ENCODE measurements at places on chromosomes 1 and 21.

- no peak for DNase-seq
Observed at GRCh38 chr1:29284286-29284960, 48.1 kb downstream of the PTPRU start.

GRCh38 chr1:35533586-35533985 is 23.6 kb downstream of the KIAA0319L start:
- no peak for DNase-seq

DNA sequence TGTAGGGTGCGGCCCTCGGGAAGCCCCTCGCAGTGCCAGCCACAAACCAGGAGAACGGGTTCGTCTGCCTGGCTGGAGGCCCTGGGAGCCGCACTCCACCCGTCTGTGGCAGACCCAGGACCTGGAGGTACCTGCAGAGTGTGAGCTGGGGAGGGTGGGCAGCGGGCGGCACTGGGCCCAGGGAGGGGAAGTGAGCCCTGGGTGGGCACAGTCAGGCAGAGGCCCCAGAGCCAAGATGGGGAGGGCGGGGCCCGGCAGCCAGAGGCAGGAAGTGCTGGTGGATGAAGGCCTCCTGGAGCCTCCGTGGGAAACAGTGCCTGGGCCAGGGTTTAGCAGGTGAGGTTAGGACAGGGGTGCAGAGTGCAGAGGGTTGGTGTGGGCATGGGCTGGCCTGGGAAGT is 4.0 kb upstream of the PEX10 start:
- DNase-seq, result peak; percentile 46

DNA sequence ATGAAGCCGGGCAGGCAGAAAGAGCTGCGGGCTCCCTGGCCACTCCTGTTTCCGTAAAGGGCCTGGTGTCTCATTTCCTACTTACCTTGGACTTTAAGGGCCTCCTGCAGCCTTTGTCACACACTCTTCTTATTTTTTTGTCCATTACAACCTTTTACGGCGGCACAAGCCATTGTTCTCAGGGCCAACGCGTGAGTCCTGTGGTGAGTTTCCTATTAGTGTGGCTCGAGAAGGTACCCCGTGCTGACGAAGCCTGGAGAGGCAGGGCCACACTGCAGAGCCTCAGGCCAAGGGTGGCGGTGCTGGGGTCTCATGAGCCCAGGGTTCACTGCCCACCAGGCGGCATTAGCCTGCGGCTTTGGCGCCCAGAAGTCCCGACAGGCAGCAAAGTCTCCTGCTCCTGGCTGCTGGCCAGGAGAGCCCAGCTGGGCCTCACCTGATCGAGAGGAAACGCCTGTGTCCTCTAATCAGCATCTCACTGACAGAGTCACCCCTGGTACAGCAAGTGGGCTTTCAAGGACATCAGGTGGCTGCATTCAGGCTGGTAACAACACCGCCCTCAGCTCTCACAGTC is 62.0 kb downstream of the SIK1 start:
- no peak for DNase-seq

GRCh38 chr1:67158401-67158800 is 7.9 kb upstream of the IL23R start:
- DNase-seq, result no peak

DNA sequence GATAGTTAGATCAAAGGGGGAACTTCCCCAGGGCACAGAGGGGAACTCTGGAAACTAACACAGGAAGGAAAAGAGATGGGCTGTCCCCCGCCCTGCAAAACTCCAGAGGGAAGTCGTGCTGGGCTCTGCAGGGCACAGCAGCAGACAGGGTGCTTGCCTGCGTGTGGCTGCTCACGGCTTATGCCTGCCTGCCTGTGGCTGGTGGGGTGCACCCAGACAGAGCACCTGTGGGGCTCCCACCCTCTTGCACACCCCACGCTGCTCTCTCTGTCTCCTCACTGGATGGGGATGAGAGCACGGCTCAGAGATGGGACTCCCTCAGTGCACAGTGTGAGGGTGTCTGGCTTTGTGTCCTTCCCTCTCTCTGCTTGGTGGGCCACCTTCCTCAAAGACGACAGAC is 13.5 kb upstream of the ETV3L start:
- DNase-seq, result no peak

- no peak for DNase-seq
Observed at GRCh38 chr1:213969958-213970555, 17.7 kb upstream of the PROX1 start.

DNA sequence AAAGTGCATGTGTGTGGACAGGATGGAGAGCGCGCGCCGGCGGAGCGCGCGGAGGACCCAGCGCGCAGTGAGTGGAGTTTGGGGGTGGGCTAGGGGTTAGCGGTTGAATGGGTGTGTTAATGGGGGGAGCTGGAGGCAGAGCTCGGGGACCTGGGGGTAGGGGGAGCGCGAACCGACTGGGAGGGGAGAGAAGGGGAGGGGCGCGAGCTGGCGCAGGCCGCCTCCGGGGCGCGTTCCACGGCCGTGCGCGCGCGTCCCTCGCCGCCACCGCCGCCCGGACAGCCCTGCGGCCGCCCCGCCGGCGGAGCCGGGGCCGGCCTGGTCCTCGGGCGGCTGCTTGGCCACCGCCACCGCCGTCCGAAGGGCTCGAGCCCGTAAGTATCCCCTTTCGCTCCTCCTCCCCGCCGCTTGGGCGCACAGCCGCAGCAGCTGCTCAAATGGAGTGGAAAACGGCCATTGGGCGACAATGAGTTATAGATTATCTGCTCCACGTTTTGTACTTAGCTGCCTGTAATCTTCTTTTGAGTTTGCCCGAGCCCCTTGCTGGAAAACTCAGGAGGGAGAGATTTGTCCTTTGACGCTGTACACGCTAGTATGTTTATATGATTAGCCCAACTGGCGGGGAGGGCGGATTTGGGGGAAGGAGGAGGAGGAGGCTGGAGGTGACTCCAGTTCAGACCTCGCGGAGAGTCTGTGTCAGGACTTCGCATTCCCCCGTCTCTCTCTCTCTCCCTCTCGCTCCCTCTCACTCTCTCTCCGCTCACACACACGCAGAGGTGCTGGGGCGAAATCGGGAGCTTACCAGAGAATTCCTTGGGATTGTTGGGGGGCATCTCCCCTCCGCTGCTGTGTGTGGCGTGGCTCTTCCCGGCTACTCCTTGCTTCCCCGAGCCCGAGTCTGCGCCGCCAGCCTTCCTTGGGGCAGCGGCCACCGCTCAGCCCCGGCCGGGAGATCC is at the start of gene ADGRL2:
Gene ADGRL2, plus strand, starts transcription at position 240 of the 956 bp plus-strand sequence. CDS start 36,051 bp downstream, outside the sequence.
- peak; percentile 30 for DNase-seq

DNA sequence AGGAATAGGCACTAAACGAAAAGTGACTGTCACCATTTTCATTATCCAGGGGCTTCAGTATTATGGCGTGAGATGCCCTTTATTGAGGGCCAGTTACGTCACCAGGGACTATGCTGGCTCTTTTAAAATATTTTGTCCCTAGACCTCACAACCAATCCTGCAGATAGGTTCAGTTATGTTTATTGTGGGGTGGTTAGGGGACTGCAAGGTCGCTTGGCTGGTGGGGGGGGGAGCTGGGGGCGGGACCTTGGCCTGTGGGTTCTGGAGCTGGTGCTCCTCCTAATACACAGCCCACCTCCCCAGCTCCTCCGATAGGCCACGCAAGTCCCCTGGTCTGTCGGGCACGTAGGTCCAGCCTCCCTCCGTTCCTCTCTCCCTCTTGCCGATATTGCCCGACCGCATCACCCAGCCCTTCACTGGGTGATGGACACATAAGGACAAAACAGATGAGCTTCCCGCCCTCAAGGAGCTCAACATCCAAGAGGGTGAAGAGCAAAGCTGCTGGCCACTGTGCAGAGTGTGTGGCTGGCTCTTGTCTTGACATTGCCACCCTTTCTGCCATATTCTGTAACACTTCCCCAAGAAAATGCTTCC is 271.8 kb downstream of the MATN1 start:
- no peak for DNase-seq

GRCh38 chr1:22761821-22762220 is 51.2 kb downstream of the EPHB2 start:
- no peak for DNase-seq

- DNase-seq, result no peak
Observed at GRCh38 chr1:97074771-97075170, 353.2 kb downstream of the PTBP2 start.

- no peak for DNase-seq
Observed at GRCh38 chr1:14487671-14488070, 110.8 kb upstream of the KAZN start.

DNA sequence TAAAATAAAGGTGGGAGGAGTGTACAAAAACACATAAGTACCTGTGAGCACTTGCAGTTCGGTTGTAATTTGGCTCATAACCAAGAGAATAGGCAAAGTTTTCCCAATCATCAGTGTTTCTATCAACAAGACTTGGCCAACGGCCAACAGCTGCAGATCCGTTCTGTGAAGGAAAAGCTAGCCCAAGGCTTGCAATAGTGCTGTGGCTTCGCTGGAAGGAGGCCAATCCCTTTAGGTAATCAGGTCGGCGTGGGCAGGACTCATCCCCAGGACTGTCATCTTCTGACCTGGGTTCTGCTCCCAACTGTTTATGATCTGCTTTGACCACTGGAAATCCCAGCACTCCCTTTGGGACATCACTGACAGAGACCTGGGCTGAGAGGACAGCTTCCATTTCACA is 107.8 kb downstream of the LYST start:
- no peak for DNase-seq

GRCh38 chr1:209767706-209768105 is 11.9 kb downstream of the TRAF3IP3 start:
- DNase-seq, result no peak

- no peak for DNase-seq
Observed at GRCh38 chr1:48841966-48842365, 65.3 kb upstream of the BEND5 start.

GRCh38 chr1:203331224-203331623 is 19.7 kb downstream of the FMOD start:
- no peak for DNase-seq

GRCh38 chr1:42946120-42946898 is 12.4 kb downstream of the SLC2A1 start:
- DNase-seq, result no peak

DNA sequence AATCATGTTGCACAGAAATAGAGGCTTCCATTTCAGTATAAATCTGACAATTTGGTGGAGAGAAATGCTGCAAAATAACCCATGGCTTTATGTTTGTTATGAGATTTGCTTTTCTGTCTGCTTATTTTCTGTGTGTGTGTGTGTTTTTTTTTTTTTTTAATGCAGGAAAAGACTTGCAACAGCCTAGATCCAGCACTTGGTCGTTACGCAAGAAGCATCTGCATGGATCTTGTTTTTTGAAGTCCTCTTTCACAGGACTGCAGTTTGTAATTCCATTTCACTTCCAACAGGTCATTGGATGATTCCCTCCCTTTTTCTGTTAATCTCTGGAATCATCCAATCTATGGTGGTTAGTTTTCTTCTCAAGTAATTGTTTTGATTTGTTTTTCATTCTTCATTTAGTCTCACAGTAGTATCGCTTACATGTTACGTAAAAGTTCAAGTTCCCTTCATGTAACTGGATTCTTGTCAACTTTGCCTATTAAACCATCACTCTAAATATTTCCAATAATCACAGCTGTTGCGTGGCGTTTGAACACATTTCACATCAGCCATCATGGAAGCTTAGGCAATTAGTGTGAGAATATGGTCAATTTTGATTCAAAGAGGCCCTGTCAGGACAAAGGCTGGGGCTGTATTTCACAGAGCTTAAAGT is 312.9 kb downstream of the NFIA start:
- DNase-seq, result no peak

GRCh38 chr1:243970077-243970476 is 81.0 kb upstream of the ZBTB18 start:
- DNase-seq, result no peak

GRCh38 chr1:28416509-28417194 is 47.1 kb downstream of the PHACTR4 start:
- DNase-seq, result no peak

DNA sequence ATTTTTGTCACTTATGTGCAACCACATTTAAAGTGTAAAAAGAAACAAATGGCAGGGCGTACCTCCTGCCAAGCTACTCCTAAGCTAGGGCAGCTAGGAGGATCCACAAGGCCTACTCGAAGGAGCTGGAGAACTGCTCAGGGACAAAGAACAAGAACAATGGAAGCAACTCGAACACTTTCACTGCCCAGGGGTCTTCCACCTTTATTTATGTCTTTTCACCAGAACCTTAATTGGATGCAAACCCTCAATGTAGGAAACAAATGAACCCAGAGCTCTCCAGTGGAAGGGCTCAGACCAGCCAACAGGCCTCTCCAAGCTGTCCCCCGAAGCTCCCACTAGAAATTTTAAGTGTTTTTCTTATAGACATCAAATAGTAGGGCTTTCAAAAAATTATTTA is 39.9 kb downstream of the C1orf198 start:
- no peak for DNase-seq

DNA sequence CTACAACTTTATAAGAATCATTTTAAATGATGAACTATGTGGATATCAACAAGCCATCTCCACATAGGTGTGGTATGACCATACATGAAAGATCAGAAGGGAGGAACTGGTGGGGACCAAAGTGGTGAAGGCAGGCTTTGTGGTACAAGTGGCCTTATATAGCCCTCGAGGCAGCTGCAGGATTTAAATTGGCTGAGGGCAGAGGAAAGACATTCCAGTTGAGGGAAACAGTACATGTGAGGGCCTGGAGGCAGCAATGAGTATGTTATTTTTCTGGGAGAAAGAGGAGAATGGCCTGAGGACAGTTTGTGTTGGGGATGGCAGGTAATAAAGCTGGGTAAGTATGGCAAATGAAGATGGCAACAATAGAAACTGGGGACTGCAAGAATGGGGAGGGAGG is 17.1 kb downstream of the OSCP1 start:
- no peak for DNase-seq

DNA sequence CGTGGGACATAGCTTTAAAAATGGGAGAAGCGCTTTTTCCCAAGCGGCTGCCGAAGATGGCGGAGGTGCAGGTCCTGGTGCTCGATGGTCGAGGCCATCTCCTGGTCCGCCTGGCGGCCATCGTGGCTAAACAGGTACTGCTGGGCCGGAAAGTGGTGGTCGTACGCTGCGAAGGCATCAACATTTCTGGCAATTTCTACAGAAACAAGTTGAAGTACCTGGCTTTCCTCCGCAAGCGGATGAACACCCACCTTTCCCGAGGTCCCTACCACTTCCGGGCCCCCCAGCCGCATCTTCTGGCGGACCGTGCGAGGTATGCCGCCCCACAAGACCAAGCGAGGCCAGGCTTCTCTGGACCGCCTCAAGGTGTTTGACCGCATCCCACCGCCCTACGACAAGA is 245.5 kb downstream of the MRPL39 start:
- DNase-seq, result no peak

DNA sequence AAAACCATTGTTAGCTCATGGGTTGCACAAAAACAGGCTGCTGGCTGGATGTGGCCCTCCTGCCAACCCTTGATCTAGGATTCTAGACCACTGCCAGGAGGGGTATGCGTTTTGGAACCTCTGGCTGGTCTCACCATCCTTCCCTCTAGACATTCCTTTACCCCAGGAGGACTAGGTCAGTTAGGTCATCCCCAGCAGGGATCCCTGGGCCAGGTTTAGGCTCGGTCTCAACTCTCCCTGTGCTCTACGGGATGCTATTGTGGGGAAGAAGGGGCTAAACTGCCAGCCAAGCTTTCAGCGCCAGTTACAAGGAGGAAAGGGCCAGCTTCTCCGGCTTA is 22.7 kb downstream of the SLC2A1 start:
- DNase-seq, result no peak

- no peak for DNase-seq
Observed at GRCh38 chr1:184555665-184556641, 169.1 kb downstream of the C1orf21 start.

Data from activated T-cell treated with anti-CD3 and anti-CD28 coated beads, Interleukin-2, amount 50 U/mL, for 48 hours (primary cell).